CD14-positive monocyte (primary cell): ENCODE measurements at places on chromosomes 7 and 10.

DNA sequence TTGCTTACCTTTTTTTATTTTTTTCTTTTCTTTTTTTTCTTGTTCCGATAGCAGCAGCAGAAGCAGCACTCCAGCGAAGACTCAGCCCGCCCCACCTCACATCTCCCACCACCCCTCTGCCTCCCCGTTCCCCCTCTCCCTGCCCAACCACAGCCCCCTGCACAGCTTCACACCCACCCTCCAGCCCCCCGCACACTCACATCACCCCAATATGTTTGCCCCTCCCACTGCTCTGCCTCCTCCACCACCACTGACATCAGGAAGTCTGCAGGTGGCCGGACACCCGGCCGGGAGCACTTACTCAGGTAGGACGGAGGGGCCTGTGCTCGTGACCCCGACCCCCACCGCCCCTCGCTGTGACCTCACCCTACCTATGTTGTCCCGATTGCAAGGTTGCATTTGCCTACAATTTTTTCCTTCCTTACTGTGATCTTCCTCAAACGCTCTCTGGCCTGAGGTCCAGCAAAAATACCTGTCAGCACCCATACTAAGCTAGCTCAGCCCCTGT lies 367.2 kb upstream of the GALNT17 start:
- no peak for DNase-seq

GRCh38 chr7:3695602-3696001 lies 394.6 kb downstream of the SDK1 start:
- no peak for DNase-seq

- DNase-seq: no peak
Observed at GRCh38 chr10:94316560-94316959, 46.2 kb downstream of the NOC3L start.

- no peak for DNase-seq
Observed at GRCh38 chr7:73452999-73453635, 19.5 kb downstream of the FZD9 start.

- no peak for DNase-seq
Observed at GRCh38 chr10:132202070-132202970, 15.6 kb downstream of the DPYSL4 start.
